ENCODE measurements at places on chromosomes 7 and 10. TPM values are rescaled to one million over a fixed set of nuclear protein-coding genes. Genes with fewer than 3 reads are reported as not detected.

NPSR1 gene
- not detected for total RNA-seq

SORCS3 gene
- total RNA-seq = under 0.01 TPM

STEAP1 gene
- 39.6 TPM for total RNA-seq

UBN2 gene
- 5.9 TPM for total RNA-seq

STRIP2 gene
- total RNA-seq = 4.9 TPM

DRGX gene
- not detected for total RNA-seq

MSMB gene
- not detected for total RNA-seq

SLC18A2 gene
- not detected for total RNA-seq

ANXA11 gene
- 58.7 TPM for total RNA-seq

CACNB2 gene
- not detected for total RNA-seq

PRSS37 gene
- total RNA-seq = not detected
